Activated CD8-positive, alpha-beta memory T cell treated with anti-CD3 and anti-CD28 coated beads for 1 hour (primary cell): ENCODE measurements at places on chromosomes 11 and 22.

DNA sequence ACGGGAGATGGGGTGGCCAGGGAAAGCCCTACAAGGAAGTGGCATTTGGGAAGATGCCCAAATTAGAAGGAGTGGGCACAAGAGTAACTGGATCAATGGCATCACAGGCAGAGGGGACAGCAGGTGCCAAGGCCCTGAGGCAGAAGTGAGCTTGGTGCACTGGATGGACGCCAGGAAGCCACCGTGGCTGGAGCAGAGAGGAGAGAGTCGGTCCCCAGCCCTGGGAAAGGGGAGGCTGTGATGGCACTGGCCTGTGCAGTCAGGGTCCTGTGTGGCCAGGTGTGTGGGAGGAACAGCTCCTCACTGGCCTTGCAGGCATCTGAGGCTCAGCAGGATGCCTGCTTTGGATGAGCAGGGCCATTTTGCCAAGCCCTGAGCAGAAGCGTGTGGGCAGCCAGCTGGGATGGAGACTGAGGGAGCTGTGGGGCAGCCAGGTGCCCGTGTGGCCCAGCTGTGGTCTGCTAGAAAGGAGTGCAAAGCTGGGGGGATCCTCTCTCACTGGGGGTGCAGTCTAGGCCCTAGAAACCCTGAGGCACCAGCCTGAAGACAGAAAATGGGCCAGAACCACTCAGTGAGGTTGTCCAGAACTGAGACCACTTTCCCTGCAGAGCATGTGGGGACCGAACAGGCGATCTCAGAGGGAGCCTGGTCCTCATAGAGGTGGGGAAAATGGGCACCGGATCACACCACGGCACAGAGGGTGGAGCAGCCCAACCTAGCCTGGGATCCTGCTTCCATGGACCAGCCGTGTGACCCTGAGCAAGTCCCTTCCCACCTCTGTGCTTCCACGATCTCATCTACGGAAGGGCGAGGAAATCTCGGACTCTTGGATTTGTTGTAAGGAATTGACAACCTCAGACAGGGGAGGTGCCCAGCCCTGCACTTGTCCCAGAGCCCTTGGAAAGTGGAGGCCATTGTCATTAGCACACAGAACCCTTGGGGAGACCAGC, 78.6 kb upstream of the RTL6 start:
- no peak for DNase-seq

GRCh38 chr11:86726118-86726753, 53.8 kb upstream of the ME3 start:
- no peak for DNase-seq

- no peak for DNase-seq
Observed at GRCh38 chr11:65315866-65316226, 1.2 kb downstream of the CDC42EP2 start.

DNA sequence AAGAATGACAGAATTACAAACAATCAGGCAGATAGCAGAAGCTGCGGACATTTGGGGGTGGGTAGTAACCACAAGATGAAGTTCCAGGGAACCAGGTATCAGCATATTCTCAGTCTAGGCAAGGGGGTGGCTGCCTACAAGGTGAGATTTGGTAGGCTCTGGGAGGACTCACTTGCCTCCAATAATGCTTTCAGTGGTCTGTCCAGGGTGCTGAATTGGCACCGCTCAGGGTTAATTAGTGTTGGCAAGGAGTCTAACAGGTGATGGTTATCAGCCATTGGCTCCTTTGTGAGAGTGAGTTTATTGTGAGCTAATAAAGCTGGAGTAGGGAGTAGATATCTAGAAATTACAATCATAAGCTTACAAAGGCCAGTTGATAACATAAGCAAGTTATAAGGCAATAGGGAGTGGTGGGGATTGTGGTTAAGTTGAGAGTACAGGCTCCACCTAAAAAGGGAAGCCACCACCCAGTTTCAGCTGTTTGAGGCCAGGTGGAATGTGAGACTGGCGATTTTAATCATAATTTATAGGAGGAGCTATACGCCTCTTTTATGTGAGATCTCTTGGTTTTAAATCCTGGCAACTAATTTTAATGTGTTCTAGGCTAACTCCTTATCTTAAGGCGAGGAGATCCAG, 320.5 kb downstream of the MIAT start:
- no peak for DNase-seq

DNA sequence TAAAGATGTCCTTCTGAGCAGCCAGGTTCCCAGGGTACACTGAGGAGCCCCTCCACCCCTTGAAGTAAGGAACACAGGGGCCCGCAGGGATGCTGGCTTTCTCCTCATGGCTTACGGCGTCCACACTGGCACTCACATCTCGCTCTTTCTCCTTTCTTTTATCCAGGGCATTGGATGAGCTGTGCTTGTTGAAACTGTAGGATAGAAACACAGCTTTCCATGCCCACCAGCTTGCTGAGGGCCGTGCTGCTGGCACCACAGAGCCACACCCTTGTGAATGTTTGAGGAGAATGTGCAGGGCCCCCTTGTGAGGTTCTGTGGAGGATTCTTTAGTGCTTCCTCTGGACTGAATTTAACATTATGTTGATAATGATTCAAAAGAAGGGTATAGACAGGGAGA, 51.7 kb upstream of the B3GAT1 start:
- no peak for DNase-seq
